ENCODE measurements at places on chromosomes 1 and 21.

DNA sequence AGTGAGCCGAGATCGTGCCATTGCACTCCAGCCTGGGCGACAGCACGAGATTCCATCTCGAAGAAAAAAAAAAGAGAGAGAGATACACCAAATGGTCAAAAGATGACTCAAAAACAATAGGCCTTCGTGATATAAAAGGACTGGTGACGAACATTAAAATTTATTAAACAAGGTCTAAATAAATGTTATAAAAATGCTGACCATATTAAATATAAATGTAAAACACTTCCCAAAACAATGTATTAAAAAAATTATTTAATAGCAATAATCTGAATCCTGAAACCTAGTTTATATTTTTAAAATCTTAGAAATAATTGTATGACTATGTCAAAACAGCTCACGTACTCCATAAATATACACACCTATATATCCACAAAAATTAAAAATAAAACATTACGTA, 247.6 kb downstream of the SETD4 start:
- no peak for DNase-seq

DNA sequence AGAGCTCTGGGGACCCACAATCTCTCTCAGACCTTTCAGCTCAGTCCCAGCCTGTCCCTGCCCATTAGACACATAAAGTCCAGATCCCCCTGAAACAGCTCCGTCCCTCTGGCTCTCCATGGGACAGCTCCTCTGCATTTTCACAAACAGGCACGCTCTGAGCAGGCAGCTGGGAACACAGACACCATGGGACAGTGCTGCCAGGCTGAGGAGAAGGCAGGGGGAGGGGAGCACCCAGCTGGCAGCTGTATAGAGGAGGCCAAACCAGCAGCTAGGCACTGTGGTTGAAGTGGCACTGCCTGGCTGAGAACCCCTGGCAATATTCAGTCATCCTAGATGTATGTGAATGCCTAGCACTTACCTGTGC, 2.0 kb downstream of the TMEM63A start:
- no peak for DNase-seq

GRCh38 chr1:228148196-228148861, 1.4 kb upstream of the GJC2 start:
- no peak for DNase-seq

- no peak for DNase-seq
Observed at GRCh38 chr1:196660852-196661251, 9.0 kb downstream of the CFH start.

- DNase-seq: no peak
Observed at GRCh38 chr1:22121421-22121911, 21.4 kb downstream of the WNT4 start.

DNA sequence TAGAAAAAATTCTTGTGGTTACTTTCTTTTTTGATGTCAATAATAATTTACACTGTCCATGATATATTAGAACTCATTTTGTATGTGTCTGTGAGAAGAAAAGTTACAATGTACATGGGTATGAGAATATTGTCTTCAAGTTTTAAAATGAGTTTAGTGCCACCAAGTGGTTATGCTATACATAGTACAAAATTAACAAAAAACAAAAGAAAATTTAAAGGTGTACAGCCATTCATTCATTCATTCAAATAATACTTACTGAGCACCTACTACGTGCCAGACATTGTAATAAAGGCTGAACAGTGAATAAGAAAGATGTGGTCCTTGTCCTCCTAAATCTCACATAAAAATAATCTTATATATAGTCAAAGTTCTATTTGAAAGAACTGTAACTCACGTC, 27.7 kb downstream of the UCHL5 start:
- no peak for DNase-seq

GRCh38 chr1:172960454-172961208, 90.1 kb downstream of the TNFSF18 start:
- DNase-seq: no peak

DNA sequence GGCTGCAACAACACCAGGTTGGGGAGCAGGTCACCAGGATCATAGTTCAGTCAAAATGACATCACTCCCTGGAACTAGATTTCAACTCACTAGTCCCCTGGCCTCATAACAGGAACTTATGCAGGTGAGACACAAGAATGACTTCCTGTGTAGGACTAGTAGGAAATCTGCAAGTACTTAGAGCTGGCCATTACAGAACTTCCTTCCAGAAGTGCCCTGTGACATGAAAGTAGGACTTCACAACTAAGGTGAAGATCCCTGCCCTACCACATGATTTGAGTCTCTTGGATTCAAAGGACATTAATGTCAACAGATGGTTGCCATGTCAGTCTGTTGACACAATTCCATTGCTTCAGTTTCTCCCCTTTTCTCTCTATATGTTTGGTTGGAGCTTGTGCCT, 223.1 kb downstream of the RPS6KC1 start:
- no peak for DNase-seq

GRCh38 chr1:205376739-205377138, 20.0 kb upstream of the KLHDC8A start:
- no peak for DNase-seq

DNA sequence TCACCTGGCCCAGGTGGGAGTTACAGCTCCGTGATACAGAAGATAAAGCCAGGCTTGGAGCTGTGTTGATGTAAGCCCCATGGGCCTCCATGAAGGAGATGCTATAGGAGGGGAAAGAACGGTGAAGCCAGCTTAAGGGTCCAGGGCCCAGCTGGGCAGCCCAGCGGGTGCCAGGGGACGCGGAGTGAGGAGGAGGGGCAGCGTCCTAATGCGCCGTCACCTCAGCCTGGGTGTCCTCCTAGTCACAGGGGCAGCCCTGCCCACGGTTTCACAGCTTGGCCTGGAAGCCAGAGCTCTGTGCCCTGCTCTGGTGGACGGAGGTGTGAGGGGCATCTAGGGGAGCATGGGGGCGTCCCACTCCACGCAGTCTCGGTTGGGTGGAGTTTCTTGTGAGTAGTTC, 52.7 kb upstream of the TTC34 start:
- DNase-seq: no peak

DNA sequence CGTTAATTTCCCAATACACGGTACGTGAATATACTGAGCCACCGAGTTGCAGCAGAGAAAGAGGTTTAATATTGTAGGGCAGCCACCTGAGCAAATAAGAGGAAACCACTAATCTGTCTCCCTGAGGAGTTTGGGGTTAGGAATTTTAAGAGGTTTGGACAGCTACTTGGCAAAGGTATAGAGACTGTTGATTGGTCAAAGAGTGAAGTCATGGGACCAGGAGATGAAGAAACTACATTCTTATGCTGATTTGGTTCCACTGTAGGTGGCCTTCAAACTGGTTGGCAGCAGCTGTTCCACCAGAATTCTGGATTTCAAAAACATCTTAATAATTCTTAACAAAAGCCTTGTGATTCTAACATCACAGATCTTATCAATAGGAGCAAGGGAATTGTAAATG, 485.4 kb upstream of the PRMT6 start:
- no peak for DNase-seq

- DNase-seq: no peak
Observed at GRCh38 chr1:39900662-39901463, 854 bp downstream of the MYCL start.

- DNase-seq: no peak
Observed at GRCh38 chr1:106027871-106028270, 1028.6 kb upstream of the PRMT6 start.

- no peak for DNase-seq
Observed at GRCh38 chr1:156497743-156498431, 2.7 kb downstream of the MEF2D start.
